CD4-positive, alpha-beta T cell treated with Interleukin-4 for 4 hours (primary cell): ENCODE measurements at places on chromosomes 2 and 18.
A peak's percentile ranks its signal among the peaks of the same experiment; 100 is the strongest.

GRCh38 chr18:55862693-55863390 lies 274.9 kb upstream of the TCF4 start:
- DNase-seq = no peak

DNA sequence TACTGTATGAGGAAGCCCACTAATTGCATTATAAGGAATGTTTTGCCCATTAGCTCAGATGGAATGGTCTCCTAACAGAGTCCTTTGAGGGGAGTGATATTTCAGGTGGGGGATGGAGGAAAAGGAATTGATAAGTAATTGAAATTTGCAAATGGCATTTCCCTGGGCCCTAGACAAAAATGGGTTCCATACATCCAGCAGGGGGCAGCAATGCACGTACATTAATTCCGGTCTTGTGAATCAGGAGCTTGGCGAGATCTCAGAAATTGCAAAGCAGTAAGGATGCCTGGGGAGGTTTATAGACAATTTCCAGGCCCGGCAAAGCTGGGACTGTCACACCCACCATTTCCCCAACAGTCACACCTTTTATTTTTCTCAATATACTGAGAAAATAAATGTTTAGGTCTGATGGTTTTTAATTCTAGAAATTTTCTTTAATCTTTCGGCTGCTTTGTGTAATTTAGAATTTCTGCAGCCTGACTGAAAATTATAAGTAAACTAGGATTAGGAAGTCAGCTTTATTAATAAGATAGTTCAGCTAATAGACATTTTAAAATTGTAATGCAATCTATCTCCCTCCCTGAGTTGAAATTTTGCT lies 122.8 kb downstream of the LYPD1 start:
- DNase-seq = peak; percentile 22

GRCh38 chr2:145464866-145465265 lies 944.9 kb upstream of the ZEB2 start:
- no peak for DNase-seq

- no peak for DNase-seq
Observed at GRCh38 chr2:119788752-119789151, 29.0 kb downstream of the PTPN4 start.

DNA sequence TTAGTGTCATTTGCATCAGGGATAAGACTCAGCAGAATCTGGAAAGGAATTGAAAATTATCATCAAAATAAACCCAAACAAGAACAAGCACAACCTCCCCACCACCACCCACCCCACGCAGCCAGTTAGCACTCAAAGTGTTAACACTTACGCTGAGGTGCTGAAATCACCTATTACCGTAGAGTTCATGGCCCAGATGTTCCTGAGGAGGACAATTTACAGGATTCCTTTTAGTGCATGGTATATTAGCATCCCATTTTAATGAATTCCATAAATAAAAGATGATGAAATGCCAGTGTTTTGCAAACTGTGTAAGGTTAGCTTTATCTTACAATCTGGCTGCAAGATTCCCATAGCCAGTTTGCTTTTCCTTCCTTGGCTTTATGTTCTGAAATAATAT lies 359.3 kb upstream of the SOX11 start:
- DNase-seq = no peak

DNA sequence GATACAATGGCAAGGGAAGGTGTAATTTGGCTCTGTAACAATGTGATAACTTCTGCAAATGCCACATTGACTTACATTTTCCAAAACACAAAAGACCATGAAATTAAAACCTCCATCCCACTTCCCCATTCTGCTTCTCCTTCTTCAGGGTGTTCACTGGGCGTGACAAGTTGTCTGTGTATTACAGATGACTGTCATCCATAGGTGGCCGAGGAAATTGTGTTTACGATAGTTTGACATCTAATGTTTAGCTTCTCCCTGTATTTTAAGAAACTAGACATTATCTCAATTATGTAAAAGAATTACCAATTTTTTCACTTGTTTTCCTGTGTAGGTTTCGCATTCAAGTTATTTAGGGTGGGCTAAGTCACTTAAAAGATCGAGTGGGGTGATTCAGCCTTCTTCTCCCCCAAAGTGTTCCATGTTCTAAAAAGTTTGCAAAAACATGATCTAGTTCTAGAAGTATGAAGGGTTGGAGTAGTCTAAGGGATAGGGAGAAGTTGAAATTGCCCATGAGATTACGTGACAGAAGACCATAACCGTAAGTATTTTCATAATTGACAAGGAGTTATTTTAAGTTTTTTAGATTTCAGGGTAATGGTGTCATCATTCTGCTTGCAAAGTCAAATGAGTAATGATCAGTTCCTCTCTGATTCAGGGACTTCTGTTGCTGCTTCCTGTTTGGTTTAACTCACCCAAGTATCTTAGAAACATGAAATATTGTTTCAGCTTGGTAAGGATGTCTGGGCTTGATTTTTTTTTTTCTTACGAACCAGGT lies 25.2 kb upstream of the CYTIP start:
- peak; percentile 92 for DNase-seq

DNA sequence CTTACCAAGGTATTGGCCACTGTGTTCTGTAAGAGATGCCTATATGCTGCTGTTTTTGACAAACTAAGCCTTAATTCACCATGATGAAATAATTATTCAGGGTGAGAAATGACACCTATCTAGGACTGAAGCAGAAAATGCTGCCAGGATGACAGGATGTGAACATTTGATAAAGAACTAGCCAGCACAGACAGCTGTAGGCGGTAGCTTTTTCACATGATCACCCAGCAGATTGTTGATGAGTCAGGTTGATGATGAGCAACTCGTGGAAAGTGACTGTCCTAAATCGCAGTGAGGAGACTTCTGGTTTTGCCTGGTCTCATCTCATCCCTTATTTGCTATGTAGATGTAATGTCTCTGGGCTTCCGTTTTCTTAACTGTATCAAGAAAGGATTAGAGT lies 144.1 kb downstream of the PRPF40A start:
- no peak for DNase-seq

- no peak for DNase-seq
Observed at GRCh38 chr2:197661626-197662025, 13.8 kb downstream of the RFTN2 start.

- no peak for DNase-seq
Observed at GRCh38 chr2:154375579-154375931, 322.9 kb upstream of the KCNJ3 start.

DNA sequence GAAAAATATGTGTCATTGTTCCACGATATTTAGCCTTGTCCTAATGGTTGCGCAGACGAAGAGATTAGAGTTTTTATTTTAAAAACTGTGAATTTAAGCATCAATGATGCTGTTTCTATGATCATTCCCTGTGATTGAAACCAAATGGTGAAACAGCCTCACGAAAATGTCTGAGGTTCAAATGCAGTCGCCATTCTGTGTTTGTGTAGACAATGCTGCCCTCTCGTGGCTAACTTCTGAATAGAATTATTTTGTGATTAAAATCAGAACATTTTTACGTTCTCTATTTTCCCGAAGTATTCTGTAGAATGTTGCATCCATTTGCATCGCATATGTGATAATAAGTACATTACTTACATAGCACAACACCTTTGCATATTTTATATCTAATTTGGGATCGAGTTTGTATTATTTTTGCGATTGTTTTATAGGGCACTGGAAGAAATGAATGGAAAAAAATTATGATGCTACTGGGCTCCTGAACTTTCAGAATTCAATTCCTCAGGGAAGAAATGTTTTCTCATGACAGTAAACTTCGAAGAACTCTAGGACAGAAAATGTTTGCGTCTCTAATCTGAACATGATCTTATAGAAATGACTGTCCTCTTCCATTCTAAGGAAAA lies 54.8 kb upstream of the CREB1 start:
- DNase-seq = peak; percentile 70

GRCh38 chr2:191436368-191437055 lies 191.3 kb downstream of the MYO1B start:
- no peak for DNase-seq

- DNase-seq = no peak
Observed at GRCh38 chr2:145408980-145409379, 889.1 kb upstream of the ZEB2 start.

- DNase-seq = no peak
Observed at GRCh38 chr2:137870682-137871081, 93.6 kb upstream of the HNMT start.

DNA sequence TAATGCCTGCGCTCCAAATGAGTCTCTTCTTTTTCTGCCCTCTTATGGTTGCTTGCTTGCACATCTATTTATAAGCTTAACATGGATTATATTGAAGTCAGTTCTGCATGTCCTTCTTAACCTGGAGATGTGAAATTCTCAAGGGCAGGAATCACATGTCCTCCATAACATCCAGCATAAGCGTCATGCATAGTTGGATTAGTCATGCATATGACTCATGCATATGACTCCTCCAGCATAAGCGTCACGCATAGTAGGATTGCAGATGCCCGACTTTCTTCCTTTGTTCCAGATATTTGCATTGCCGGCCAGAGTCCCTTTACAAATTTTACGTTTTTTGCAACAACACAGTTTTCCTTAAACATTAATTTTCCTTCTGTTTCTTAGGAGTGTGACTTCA lies 308.6 kb downstream of the TGIF1 start:
- DNase-seq = no peak

- DNase-seq = no peak
Observed at GRCh38 chr2:112798979-112799975, 15.0 kb upstream of the IL1A start.
